ENCODE measurements at places on chromosomes 4 and X. TPM values are rescaled to one million over a fixed set of nuclear protein-coding genes. Genes with fewer than 3 reads are reported as not detected.

The TSPAN7 gene
- total RNA-seq: 0.85 TPM

The GPAT3 gene
- total RNA-seq: 1.6 TPM

The MSANTD1 gene
- total RNA-seq: 0.46 TPM

The SPATA4 gene
- not detected for total RNA-seq

The SSX4B gene
- total RNA-seq: not detected

DNA sequence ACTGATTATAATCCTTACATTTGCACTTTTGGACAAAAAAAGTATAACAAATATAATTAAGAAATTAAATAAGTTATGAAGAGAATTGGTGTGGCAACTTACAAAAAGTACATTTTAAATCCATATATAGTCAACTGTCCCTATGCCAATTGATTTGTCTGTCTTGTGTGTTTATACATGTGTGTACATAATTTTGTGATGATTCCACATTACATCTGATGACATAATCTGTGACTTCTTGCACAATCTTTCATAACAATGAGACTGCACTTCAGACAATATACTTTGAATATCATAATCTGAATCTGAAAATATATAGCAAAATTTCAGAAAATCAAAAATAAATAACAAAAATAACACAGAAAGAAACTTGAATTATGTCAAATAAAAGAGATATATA lies 953.4 kb downstream of the FAT4 start:
- H3K36me3 ChIP-seq: no peaks in the 10 kb centered on the region
- no peak for DNase-seq
- no peaks in the 10 kb centered on the region for H3K27me3 ChIP-seq

DNA sequence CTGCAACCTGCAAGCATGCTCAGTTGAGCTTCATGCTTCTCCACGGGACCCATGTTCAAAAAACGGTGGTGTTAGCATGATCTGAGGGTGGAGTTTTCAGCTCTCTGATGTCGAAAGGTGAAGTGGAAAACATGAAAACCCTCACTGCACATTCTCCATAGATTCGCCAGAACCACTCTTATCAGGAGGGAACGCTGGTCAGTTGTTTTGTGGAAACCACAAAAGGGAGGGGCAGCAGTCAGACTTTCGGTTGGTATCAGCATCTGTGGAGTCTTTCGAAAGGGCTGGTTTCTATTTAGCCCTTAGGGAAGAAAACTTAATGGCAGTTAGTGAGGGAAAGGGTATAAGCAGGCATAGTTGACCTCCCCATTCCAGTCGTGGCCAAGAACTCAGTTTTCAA lies 12.6 kb downstream of the PPA2 start:
- no peaks in the 10 kb centered on the region for H3K27me3 ChIP-seq
- H3K36me3 ChIP-seq: peaks cover 49% of the 10 kb centered on the region
- no peak for DNase-seq
- no peak overlapping the region for H3K4me3 ChIP-seq

GRCh38 chr4:34323549-34324320 lies 1920.6 kb downstream of the ARAP2 start:
- H3K27ac ChIP-seq: no peak overlapping the region
- H3K4me3 ChIP-seq: no peak overlapping the region
- H3K4me1 ChIP-seq: no peaks in the 10 kb centered on the region

DNA sequence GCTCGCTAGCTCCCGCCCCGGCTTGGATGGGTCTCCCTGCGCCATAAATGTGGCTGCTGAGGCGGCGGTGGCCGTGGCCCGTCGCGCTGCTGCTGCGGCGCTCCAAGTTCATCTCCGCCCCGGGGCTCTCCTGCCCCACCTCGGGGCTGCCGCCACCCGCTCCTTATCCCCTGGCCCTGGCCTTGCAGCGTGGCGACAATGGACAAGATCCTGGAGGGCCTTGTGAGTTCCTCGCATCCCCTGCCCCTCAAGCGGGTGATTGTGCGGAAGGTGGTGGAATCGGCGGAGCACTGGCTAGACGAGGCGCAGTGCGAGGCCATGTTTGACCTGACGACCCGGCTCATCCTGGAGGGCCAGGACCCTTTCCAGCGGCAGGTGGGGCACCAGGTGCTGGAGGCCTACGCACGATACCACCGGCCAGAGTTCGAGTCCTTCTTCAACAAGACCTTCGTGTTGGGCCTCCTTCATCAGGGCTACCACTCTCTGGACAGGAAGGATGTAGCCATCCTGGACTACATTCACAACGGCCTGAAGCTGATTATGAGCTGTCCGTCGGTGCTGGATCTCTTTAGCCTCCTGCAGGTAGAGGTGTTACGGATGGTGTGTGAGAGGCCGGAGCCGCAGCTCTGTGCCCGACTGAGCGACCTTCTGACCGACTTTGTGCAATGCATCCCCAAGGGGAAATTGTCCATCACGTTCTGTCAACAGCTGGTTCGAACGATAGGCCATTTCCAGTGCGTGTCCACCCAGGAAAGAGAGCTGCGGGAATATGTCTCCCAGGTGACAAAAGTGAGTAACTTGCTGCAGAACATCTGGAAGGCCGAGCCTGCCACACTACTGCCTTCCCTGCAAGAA lies 763 bp downstream of the USP38 start:
- DNase-seq: no peak
- H3K4me1 ChIP-seq: peaks cover 48% of the 10 kb centered on the region
- peak overlapping the region; percentile 85 for H3K4me3 ChIP-seq
- no peaks in the 10 kb centered on the region for H3K27me3 ChIP-seq
- H3K27ac ChIP-seq: peak overlapping the region; percentile 97

DNA sequence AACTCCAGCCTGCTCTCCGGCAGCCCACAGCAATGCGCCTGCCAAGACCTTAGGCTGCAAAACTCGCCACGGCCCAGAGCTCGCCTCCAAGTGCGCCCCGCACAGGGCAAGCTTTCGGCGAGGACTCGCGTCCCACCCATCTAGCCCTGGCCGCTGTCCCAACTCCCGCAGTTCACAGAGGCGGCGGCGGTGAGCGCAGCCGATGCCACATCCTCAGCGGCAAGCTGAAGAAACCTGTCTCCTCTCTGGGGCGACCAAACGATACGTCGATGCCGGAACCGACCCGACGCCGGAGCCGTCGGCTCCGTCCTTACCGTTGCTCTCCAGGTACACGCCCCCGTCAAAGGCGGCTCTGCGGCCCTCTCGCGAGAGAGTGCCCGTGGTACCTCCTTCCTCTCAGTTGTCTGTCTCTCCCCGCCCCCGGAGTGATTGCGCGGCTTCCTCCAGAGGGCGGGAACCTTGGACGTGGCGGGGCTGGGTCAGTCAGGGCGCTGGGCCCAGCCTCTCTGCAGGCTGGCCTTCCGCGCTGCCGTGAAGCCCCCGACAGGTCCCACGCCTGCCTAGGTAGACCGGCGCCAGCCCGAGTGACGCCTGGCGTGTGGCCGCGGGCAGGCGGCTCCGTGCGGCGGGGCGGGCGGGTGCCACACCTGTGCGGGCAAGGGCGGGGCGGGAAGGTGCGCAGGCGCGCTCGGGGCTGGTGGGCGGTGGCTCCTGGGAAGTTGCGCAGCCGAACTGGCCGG lies 380 bp upstream of the RAB33B start:
- H3K27me3 ChIP-seq: no peaks in the 10 kb centered on the region
- H3K27ac ChIP-seq: peak overlapping the region; percentile 98
- H3K4me1 ChIP-seq: peaks cover 48% of the 10 kb centered on the region
- peak; percentile 99 for DNase-seq

- no peaks in the 10 kb centered on the region for H3K36me3 ChIP-seq
- H3K27me3 ChIP-seq: no peaks in the 10 kb centered on the region
- H3K4me3 ChIP-seq: no peak overlapping the region
- no peak for DNase-seq
- H3K27ac ChIP-seq: no peak overlapping the region
- H3K4me1 ChIP-seq: no peaks in the 10 kb centered on the region
Observed at GRCh38 chrX:109774136-109774535, 41.1 kb upstream of the ACSL4 start.

DNA sequence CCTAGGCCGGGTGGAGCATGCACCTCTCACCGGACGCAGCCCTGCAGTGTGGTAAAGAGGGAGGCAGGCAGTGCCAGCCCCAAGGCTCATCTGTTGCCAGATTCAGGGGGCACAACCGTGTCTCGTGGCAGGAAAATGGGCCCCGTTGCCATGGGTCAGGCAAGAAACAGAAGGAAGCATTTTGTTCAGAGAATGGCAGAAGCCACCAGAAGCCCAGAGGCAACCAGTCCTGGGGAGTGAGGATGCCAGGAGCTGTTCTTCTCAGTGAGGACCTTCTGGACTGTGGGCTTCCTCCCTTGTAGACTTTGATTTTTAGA lies 12.5 kb upstream of the UVSSA start:
- no peaks in the 10 kb centered on the region for H3K27me3 ChIP-seq
- H3K4me3 ChIP-seq: no peak overlapping the region
- H3K27ac ChIP-seq: peak overlapping the region; percentile 94
- H3K4me1 ChIP-seq: peaks cover 58% of the 10 kb centered on the region
- H3K36me3 ChIP-seq: peaks cover 61% of the 10 kb centered on the region
- DNase-seq: no peak

- no peaks in the 10 kb centered on the region for H3K4me1 ChIP-seq
- no peak for DNase-seq
Observed at GRCh38 chr4:97215409-97215941, 927.8 kb downstream of the STPG2 start.

DNA sequence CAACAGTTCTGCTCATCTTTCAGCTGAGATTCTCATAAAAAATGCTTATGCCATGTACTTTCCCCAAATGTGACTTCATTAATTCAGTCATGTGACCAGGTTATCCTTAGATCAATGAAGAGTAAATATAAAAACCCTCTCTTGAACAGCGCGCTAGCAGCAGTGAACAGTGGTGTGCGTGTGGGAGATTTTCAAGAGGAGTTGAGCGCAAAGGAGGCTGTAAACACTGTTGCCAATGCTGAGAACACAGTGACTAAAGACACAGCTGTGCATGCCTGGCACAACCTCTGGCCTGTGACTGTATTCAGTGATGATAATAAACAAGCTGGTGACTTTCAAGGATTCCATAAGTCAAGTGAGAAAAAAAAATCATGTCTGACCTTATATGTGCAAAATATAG lies 25.1 kb downstream of the MSX1 start:
- H3K27ac ChIP-seq: no peak overlapping the region
- H3K27me3 ChIP-seq: peaks cover 26% of the 10 kb centered on the region
- DNase-seq: no peak
- H3K36me3 ChIP-seq: no peaks in the 10 kb centered on the region
- no peaks in the 10 kb centered on the region for H3K4me1 ChIP-seq
